ENCODE measurements at places on chromosomes 12 and 14.

GRCh38 chr14:22597265-22597664 is 835 bp upstream of the ABHD4 start:
- DNase-seq, result no peak

- DNase-seq, result no peak
These were observed 250.9 kb downstream of the PDZRN4 start for GRCh38 chr12:41438854-41439541.

- no peak for DNase-seq
These were observed 43.5 kb downstream of the KCTD10 start for GRCh38 chr12:109433618-109434017.

GRCh38 chr12:84913129-84913515 is 523 bp upstream of the SLC6A15 start:
- no peak for DNase-seq

DNA sequence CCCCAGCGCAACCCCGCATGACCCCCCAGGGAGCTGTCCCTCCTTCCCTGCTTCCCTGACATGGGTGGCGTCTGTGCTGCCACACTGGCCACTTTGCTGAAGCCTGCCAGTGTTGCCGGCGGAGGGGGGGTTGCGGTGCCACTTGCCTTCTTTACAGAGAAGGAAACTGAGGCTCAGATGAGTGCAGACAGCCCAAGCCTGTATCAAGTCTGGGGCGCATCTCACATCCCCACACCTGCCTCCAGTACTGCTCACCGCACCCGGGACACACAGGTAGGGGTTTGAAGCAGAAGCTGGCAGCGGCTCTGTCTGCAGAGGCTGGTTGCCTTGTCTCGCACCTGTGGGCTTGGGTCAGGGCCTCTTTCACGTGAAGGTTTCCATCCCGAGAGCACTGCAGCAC is 104.7 kb upstream of the RTL1 start:
- DNase-seq, result no peak

DNA sequence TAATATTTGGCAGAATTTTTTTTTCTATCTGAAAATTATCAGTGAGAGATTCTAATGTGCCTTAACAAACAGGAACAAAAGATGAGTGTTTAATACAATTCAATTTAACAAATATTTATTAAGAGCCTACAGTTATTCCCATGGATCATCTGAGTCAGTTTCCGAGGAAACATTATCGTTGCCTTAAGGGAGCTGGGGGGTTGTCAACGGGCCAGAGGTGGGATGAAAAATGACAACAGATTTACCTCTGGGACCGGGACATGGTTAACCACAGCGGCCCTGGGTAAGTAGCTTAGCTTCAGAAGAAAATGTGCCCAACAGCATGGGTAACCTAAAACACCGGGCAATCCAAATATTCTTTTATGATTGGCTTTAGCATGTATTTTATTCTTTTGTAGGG is 113.6 kb downstream of the DAD1 start:
- DNase-seq, result no peak

GRCh38 chr12:113347892-113348291 is 10.5 kb upstream of the PLBD2 start:
- DNase-seq, result no peak

GRCh38 chr12:30796891-30797371 is 42.2 kb upstream of the CAPRIN2 start:
- DNase-seq, result no peak

GRCh38 chr12:85206543-85206942 is 73.5 kb upstream of the ALX1 start:
- no peak for DNase-seq

DNA sequence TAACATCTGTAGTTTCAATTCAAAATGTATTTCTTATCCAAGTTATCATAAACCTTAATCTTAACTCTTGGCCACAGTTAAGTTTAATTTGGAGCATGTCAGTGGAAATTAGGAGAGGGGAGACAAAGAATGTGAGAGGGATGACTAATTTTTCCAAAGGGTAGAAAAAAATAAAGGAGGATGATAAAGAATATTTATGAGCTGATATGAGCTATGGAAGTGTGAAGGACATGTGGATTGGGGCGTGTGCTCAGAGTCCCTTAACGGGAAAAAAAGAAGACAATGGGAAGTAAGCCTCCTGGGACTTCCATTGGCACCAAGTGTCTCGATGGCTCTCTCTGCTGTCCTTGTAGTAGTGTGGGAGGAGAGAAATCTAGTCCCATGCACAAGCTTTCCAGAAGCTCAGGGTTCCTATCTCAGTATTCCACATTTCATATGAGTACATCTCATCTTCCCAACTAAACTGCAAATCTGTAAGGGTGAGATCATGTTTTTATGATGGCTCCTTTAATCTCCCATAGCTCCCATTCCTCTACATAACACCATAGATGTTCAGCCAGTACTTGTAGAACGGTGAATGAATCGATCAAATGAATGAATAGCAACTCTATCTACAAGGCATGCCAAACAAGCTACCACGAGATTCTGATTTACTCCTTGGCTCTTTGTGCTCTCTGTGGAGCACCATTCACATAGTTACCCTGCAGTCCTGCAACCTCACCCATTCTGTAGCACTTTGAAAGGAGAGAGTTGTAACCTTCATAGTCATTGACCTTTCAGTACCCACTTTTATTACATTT is 27.4 kb downstream of the BCL2L14 start:
- DNase-seq, result no peak

- no peak for DNase-seq
These were observed 228.6 kb upstream of the E2F7 start for GRCh38 chr12:77294016-77294415.

GRCh38 chr12:113242560-113242959 is 21.3 kb downstream of the TPCN1 start:
- DNase-seq, result no peak

DNA sequence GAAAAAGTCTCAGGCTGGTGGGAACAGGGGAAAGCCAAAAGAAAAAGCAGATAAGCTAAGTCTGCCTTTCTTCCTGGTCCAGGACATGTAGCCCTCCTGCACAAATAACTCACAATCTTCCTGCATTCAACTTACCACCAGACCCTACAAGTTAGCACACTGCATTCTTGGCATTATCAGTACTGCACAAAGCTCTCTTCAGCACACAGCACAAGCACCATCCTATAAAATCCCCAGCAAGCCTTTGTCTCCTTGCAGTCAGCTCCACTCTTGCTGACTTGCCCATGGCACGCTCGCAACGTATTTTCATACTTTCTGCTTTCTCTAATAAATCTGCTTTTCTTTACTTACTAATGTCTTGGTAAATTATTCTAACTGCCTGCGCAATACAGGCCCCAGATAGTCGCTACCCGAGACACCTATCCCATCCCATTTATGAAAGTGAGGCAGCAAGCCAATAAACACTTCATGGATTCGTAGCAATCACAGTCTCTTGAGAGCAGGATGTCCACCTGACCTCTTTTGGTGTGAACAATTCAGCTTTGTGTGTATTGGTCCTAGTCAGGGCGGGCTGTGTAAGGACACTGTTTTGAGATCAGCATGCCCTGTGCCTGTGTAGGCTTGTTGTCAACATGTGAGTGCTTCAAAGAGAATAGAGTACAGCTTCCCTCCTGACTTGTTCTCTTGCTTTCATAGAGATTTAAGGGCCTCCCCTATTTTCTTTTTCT is 49.0 kb downstream of the TMEM117 start:
- DNase-seq, result no peak

GRCh38 chr14:33406766-33407165 is 468.1 kb downstream of the NPAS3 start:
- no peak for DNase-seq

GRCh38 chr14:90612801-90613200 is 203.4 kb downstream of the TTC7B start:
- DNase-seq, result no peak

GRCh38 chr12:7352661-7353060 is 48.8 kb downstream of the ACSM4 start:
- no peak for DNase-seq

GRCh38 chr14:26810631-26811030 is 212.8 kb upstream of the NOVA1 start:
- DNase-seq, result no peak

- no peak for DNase-seq
These were observed 65.6 kb downstream of the CCDC88C start for GRCh38 chr14:91352053-91352452.

- DNase-seq, result no peak
These were observed 105.7 kb upstream of the RASSF8 start for GRCh38 chr12:25852792-25853191.

DNA sequence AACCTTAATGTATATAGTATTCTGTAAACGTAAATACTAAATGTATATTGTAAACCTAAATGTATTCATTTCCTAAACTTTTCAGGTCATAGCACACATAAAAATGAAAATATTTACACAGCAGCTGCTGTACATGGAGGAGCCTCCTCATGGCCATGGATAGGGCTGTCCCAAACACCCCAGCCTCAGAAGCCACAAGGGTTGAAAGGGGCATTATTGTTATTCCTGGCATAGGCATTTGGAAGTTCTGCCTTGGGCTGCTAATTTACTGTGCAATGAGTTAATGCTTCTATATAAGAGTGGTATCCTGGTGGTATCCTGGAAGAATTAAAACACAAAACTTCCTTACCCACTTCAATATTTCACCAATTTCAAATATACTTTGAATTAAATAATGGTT is 159.4 kb downstream of the SLC5A8 start:
- no peak for DNase-seq

DNA sequence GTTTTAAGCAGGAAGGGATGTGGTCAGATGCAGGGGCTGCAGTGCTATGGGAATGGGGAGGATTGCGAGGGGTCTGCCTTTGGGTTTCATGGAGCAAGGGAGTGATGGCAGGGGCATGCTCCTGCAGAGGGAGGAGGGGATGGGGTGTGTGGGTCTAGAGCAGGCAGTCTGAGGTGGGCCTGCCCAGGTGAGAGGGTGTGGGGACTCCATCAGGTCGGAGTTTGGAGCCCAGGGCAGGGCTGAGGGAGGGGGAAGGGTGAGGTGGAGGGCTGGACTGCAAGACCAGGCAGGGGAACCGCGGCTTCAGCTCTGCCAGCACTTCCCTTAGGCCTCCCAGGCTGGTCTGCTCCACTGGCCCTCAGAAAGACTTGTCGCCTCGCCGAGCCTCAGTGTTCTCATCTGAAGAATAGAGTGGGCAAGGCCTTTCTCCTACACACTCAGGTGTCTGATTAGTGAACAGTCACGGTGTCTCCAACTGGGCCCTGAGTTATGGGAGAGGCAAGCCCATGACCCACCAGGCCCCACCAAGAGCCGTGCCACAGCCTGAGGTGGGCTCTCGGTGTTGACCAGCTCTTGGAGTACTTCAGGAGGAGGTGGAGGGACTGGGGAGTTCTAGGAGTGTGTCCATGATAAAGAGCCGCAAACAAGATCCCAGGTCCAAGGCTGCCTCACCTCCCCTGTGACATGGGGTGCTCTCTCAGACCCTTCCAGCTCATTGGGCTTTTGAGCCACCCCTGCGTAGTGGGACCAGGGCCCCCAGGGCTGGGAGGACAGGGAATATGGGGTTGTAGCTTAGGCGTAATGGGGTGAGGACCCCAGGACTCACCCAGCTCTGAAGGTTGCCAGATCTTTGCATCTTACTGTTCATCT is 20.1 kb upstream of the KRT80 start:
- DNase-seq, result no peak

GRCh38 chr14:51616724-51617409 is 34.8 kb upstream of the FRMD6 start:
- no peak for DNase-seq

DNA sequence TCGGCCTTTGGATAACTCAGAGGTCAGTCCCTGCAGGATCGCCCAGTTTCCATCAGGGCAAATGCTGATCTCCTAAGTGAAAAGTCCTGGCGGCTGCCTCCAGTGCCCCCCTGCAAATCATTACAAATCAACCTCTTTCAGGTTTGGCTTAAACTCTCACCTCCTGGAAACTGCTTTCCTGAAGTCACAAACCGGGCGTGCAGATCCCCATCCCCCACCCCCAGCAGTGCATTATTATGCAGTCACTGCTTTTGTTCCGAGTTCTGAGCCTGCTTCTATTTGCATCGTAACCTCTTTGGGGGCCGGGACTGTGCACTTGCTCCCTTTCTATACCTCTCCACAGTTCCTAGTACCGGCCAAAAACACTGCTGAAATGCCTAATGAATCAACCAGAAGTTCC is at the start of gene USP44:
Gene USP44, minus strand, starts transcription at position 172 of the 400 bp plus-strand sequence. CDS start 17,220 bp downstream, outside the sequence.
- DNase-seq, result no peak

- no peak for DNase-seq
These were observed 101.2 kb upstream of the CCDC175 start for GRCh38 chr14:59677771-59678231.

GRCh38 chr12:109999983-110000505 is 814 bp downstream of the ANKRD13A start:
- DNase-seq, result no peak

DNA sequence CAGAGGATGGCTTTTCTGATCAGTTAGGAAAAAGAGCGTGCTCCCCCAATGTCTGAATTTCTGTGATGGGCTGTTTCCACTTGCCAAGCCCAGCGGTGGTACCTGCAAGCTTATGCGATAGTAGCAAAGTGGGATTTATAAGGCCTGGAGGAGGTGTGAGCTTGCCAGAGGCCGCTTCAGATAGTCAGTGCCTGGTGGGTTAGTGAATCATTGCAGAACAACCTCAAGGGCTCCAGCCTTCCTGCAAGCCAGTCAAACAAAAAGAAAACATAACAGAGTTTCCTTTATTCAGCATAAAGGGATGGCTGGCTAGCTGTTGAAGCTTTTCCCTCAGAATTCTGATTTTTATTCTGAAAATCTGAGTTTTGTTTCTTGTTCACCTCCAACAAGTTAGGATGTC is 7.6 kb upstream of the BMP4 start:
- DNase-seq, result no peak

DNA sequence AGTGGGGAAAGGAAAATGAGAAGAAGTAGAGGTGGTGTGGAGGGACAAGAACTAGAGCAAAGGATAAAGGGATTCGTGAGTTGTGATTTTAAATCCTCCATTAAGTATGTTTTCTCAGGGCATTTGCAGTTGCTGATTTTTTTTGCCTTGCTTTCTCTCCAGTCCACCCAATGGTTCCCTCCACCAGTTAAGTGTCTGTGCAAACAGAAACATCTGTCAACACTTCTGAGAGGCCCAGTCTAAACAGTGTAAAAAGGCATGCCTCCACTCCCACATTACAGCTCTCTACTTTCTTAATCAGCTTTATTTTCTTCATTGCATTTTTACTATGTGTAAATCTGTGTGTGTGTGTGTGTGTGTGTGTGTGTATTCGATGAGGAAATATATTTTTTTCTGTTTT is 141.2 kb downstream of the PPFIA2 start:
- DNase-seq, result no peak

- no peak for DNase-seq
These were observed 267.9 kb downstream of the TMEM132C start for GRCh38 chr12:128534906-128535305.

GRCh38 chr12:122031342-122032216 is 9.9 kb downstream of the BCL7A start:
- peak; percentile 21 for DNase-seq

DNA sequence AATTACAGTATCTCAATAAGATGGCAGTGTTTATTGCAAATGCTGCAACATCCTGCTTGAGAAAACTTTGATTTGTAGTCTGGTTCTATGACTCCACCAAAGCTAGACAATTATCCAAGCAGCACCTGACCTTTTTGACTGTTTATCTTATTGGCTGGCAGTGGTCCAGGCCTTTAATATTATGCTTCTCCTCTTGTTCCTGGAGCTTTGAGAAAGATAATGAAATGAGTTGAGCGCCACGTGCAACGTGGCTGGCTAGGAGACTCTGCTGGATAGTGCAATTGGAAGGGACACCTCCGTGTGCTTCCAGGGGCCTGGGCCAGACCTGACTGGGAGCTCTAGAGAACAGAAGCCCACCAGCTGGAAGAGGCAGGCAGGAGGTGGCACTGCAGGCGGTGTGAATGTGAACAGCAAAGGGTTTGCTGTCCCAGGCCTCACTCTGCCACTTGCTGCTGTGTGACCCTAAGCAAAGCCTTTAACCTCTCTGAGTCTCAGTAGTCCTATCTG is 349.3 kb downstream of the CACNA1C start:
- no peak for DNase-seq
